ENCODE measurements at places on chromosomes 2 and 18.

GRCh38 chr2:210635257-210635656 is 78.9 kb downstream of the CPS1 start:
- no peak for DNase-seq

DNA sequence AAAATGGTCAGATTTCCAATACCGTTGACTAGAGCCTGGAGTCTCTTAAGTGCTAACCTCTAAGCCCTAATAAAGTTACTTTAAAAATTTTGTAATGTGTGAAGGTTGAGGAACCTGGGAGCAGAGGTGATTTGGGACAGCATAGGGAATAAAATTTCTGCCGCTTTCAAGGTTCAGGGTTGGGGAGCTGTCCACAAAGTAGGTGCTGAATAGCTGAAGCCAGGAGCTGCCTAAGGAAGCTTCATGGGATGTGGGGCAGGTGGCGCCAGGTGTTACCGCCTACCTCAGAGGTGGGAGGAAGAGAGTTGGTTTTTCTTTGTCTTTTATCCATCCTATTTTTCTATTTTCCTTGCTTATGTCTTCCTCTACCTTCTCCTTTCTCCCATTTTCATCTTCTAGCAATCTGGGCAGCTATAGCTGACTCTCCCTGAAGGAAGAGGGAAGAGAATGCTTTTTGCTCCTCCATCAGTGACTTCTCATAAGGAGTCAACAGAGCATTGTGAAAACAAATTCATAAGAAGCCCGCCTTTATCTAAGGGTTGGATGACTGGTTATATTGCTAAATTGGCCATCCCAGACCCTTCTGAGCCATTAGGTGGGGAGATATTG is 178.7 kb downstream of the CLIP4 start:
- no peak for DNase-seq

- no peak for DNase-seq
Observed at GRCh38 chr2:180474716-180475115, 467.6 kb upstream of the CWC22 start.

GRCh38 chr2:240372101-240372500 is 63.4 kb upstream of the GPC1 start:
- no peak for DNase-seq

DNA sequence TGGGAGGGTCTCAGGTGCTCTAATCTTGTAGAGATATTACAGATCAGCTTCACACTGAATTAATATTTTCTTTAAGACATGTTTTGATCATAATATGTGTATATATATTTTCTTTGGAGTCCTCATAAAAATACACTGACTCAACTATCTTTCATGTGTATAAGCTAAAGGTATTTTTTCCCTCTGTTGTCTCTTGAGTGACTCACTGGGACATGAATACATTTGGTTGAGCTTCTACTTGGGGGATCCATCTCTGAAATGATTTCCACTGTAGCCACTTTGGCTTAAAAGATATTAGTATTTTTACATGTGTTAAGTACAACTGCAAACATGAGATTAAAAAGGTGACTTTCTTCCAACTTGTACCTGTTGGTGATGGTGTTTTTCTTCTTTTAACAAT is 140.8 kb downstream of the TTN start:
- no peak for DNase-seq

DNA sequence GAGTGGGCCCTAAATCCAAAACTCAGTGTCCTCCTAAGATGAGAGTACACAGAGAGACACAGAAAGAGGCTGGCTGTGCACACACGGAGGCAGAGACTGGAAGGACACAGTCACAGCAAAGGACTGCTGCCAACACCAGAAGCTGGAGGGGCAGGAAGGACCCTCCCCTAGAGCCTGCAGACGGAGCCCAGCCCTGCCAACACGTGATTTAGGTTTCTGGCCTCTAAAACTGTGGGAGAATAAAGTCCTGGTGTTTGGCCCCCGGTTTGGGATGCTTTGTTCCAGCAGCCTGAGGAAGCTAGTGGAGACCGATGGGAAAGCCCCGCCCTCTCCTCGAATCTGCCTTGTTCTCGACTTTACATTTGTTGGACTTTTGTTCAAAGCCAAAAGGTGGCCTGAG is 10.6 kb downstream of the CNDP1 start:
- no peak for DNase-seq

DNA sequence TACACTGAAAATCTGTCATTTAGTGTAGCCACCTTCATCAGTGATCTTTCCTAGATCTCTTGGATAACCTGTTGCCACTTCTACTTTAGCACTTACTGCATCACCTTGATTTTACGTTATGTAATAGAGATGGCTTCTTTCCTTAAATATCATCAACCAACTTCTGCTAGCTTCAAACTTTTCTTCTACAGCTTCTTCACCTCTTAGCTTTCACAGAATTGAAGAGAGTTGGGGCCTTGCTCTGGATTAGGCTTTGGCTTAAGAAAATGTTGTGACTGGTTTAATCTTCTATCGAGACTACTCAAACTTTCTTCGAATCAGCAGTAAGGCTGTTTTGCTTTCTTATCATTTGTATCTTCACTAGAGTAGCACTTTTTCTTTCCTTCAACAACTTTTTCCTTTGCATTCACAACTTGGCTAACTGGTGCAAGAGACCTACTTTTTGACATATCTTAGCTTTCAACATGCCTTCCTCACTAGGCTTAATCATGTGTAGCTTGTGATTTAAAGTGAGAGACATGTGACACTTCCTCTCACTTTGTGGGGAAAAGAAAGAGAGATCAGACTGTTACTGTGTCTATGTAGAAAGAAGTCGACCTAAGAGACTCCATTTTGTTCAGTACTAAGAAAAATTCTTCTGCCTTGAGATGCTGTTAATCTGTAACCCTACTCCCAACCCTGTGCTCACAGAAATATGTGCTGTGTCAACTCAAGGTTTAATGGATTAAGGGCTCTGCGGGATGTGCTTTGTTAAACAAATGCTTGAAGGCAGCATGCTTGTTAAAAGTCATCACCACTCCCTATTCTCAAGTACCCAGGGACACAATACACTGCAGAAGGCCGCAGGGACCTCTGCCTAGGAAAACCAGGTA is 99.6 kb downstream of the ATL2 start:
- no peak for DNase-seq

- DNase-seq = no peak
Observed at GRCh38 chr18:32300914-32301313, 111.1 kb downstream of the MEP1B start.

- no peak for DNase-seq
Observed at GRCh38 chr18:12405066-12405465, 2.7 kb upstream of the PRELID3A start.

GRCh38 chr2:102197389-102198137 is 10.7 kb downstream of the IL1RL2 start:
- DNase-seq = no peak

- DNase-seq = no peak
Observed at GRCh38 chr18:14959550-14959949, 211.6 kb downstream of the ANKRD30B start.

DNA sequence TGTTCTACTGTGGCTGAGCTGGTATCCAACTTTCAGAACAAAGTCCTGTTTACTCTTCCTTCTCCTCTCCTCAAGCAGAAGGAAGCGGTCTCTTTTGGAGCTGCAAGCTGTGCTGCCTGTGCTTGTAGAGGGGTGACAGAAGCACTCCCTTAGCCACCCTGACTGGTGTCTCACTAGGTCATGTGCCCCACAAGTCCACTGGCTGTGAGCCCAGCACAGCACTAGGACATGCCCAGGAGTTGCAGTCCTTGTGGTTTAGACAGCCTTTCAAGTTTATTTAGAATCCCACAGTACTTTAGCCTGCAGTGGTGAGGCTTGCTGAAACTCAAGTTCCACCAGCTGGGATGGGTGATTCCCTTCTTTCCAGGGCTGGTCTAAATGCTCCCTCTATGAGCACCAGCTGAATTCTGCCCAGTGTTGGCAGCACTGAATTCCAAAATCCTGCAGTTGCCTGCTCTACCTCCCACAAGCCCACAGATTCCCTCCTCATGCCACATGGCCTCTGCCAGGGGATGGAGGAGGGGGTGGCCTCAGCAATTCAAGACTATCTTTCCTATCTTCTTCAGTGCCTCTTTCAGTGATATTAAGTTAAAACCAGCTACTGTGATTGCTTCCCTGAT is 61.2 kb downstream of the CCDC85A start:
- DNase-seq = no peak

DNA sequence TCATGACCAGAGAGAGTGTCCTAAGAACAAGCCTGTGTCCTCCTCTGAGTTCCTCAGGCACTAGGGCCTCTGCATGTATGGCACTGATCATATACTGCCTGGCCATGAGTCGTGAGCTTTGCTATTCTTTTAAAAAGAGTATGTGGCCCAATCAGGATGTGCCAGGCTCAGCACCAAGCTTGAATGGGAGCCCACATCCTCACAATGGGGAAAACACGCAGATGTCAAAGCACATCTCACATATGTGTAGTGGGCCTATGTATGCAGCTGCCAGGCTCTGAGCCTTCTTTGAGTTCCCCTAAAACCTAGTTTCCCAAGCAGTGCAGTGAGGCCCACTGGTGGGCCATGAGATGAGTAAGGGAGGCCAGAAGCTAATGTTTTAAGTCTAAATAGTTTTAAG is 69.9 kb upstream of the SLC1A4 start:
- no peak for DNase-seq

DNA sequence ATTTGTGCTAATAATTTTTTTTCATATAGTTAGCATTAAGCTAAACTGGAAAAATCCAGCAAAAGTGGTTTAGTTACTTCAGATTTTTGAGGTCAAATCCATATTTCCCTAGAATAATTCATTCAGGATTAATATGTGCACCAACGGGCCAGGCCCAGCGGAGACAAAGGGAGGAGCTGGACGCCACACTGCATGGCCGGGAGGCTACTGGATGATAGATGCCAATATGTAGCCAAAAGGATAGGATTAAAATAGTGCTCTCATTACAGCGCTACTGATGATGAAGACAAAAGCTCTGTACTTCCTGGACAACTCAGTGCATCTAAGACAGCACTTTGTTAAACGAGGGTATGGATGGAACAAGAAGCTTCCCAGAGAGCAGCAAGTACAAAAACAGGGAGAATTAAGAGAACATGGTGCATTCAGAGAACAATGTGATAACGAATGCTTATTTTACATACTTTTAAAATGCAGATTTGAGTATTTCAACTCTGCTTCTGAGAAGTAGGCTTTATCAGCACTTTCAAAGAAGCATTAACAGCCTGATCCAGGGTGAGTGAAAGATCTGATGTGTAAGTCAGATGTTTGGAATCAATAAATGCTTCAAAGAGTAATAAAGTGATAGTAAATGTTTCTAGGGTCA is 39.8 kb downstream of the PPP4R1 start:
- DNase-seq = no peak

- no peak for DNase-seq
Observed at GRCh38 chr2:238299803-238300202, 11.4 kb upstream of the PER2 start.

Data from activated CD8-positive, alpha-beta memory T cell treated with anti-CD3 and anti-CD28 coated beads for 4 hours (primary cell).